ENCODE measurements at places on chromosomes 11 and 22.

GRCh38 chr22:19115628-19116027 is 6.6 kb downstream of the DGCR2 start:
- DNase-seq, result no peak

GRCh38 chr11:120675171-120675570 is 163.6 kb downstream of the GRIK4 start:
- no peak for DNase-seq

GRCh38 chr11:22920939-22921565 is 60.8 kb upstream of the CCDC179 start:
- DNase-seq, result peak; percentile 70

GRCh38 chr22:28112548-28113043 is 193.5 kb upstream of the PITPNB start:
- peak; percentile 45 for DNase-seq

DNA sequence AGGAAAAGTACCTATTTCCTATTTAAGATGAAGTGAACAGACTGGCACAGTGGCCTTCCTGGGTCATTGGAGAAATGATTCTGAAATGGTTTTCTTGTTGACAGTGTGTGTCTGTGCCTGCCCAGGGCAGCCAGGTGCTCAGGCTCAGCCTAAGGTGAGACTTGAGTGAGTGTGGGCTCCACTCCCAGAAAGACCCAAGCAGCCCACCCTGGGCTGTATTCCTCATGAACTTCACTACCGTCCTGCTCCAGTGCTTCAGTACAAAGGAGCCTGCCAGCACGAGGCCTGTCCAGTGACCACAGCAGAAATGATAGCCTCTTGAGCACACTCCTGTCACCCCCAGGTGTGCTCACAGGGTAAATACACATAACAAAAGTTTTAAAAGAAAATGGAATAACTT is 49.5 kb downstream of the GAB4 start:
- DNase-seq, result no peak
